ENCODE measurements at places on chromosomes 4 and X.

DNA sequence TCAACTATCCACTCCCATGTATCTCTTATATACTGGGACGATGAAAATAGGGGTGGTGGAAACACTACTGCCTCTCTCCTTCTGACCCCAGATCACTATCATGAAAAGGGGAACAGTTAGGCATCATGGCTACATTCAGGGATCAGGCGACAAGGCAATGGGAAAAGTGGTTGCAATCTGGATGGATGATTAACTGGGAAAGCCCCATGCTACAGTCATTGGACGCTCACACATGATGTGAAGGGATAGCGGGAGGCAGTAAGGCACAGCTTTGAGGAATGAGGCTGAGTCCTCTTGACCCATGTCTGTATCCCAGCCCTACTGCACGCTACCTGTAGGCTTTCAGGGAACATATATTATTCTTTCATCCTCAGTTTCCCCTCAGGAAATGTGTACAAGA, 10.2 kb downstream of the GASK1B start:
- DNase-seq, result no peak

GRCh38 chrX:15116900-15117299, 153.0 kb downstream of the ASB9 start:
- no peak for DNase-seq

DNA sequence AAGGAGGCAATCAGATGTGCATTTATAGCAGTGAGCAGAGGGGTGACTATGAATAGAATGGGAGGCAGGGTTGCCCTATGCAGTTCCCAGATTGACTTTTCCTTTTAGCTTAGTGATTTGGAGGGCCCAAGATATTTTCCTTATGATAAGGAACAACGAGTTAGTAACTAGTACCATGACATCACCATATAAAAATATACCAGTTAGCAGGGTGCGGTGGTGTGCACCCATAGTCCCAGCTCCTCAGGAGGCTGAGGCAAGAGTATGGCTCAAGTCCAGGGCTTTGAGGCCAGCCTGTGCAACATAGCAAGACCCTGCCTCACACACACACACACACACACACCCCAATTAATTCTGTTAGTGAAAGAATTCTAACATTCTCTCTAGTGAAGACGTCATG, 53.0 kb downstream of the IL13RA2 start:
- no peak for DNase-seq

DNA sequence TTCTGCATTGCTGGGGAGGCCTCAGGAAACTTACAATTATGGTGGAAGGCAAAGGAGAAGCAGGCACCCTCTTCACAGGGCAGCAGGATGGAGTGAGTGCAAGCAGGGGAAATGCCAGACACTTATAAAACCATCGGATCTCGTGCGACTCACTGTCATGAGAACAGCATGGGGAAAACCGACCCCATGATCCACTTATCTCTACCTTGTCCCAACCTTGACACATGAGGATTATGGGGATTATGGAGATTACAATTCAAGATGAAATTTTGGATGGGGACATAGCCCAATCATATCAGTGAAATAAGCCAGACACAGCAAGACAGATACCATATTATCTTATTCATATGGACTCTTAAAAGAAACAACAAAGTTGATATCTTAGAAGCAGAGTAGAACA, 134.9 kb downstream of the C4orf33 start:
- no peak for DNase-seq

DNA sequence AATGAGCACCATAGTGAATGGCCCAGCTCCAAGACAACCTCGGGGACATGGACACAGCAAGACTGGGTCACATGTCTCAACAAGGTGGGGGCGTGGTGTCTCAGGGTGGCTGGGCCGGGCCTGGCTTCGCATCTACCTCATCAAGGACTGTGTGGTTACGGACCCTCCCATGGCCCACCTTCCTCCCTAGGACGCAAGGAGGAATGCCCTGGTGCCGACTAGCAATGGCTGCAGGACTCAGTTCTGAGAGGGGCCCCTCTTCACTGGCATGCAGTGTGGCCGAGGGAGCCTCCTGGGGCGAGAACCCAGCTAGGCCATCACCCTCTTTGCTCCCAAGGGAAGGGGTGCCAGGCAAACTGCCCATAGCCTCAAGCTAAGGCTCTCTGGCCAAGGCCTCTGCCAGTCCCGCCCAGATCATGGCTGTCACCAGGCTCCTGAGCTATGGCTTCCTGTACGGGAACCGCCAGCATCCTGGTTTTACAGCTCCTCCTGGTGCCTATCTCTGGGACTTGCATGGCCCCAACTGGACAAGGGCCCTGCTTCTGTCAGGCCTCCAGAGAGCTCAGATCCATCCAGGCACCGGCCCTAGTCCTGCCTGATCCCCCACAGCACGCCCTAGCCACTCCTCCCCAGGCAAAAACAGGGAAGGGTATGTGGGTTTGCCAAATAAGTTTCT, 218.0 kb upstream of the AGTR2 start:
- DNase-seq, result no peak

- DNase-seq, result no peak
These were observed 5.1 kb downstream of the PPP1R2C start for GRCh38 chrX:42772874-42773273.

DNA sequence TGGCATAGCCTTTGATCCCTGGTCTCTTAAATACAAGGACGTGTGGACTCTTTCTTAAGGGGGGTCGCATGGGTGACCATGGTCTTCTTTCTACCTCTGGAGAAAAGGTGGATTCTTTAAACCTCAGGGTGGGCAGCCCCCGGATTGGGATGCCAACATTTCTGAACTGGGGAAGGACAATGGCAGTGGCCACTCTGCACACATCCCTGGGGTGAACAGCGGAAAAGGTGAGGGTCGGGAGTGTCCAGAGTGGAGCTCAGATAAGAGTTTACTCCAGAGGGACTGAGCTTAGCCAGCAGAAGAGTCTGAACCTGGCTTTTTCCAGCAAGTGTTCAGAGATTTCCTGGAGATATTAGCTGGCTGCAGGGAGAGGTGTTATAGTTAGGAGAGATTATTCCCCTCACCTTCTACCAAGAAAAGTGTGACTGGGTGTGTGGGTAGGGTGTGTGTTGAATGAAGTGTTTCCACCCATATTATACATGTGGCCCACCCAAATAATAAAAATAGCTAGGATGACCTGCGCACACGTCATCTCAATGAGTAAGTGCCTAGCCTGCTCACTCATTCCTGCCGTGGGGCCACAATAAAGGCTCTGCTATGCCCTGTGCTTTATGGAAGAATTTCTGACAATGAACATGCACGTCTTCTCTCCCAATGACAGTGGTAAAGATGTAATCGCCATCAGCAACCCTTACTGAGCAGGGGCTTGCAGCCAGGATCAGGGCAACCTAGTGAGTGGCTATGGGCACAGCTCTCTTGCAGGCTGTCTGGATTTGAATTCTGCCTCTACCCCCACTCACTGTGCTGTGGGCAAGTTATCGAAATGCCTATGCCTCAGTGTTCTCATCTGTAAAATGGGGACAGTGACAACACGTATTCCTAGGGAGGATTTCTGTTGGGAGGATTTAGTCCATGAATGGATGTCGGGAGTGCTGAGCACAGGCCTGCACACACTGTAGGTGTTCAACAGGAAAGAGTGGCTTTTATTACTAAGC, 76.6 kb downstream of the SLC2A9 start:
- DNase-seq, result no peak

GRCh38 chr4:94533405-94534223, 81.9 kb downstream of the PDLIM5 start:
- no peak for DNase-seq
